ENCODE measurements at places on chromosomes 1 and 21.

GRCh38 chr1:204240233-204240632 is 26.4 kb upstream of the GOLT1A start:
- DNase-seq: no peak

DNA sequence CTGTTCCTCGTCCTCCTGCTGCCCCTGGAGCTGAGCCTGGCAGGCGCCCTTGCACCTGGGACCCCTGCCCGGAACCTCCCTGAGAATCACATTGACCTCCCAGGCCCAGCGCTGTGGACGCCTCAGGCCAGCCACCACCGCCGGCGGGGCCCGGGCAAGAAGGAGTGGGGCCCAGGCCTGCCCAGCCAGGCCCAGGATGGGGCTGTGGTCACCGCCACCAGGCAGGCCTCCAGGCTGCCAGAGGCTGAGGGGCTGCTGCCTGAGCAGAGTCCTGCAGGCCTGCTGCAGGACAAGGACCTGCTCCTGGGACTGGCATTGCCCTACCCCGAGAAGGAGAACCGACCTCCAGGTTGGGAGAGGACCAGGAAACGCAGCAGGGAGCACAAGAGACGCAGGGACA is 14.8 kb downstream of the DRAXIN start:
- DNase-seq: no peak

GRCh38 chr1:26287033-26287711 is 7.3 kb downstream of the SH3BGRL3 start:
- peak; percentile 53 for DNase-seq

- DNase-seq: peak; percentile 22
These were observed 217.3 kb downstream of the PTPRU start for GRCh38 chr1:29453502-29454240.

GRCh38 chr1:200143347-200143746 is 115.8 kb downstream of the NR5A2 start:
- no peak for DNase-seq

DNA sequence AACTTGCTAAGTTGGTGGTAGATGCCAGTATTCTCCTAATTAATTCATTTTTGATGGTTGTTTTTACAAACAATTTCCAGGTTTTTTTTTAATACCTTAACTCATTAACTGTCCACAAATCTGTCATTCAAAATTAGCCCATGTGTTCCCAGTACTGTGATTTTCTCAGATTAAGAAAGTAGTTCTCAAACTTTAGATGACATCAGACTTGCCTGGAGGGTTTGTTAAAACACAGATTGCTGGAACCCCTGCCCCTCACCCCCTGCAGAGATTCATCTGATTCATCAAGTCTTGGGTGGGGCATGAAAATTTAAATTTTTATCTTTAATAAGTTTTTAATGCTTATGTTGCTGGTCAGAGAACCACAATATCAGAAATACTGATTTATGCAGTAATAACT is 130.5 kb downstream of the BACH1 start:
- no peak for DNase-seq

- DNase-seq: no peak
These were observed 21.7 kb upstream of the SLC44A3 start for GRCh38 chr1:94798462-94798861.

- peak; percentile 80 for DNase-seq
These were observed 80.5 kb upstream of the BMP8A start for GRCh38 chr1:39410915-39411436.

DNA sequence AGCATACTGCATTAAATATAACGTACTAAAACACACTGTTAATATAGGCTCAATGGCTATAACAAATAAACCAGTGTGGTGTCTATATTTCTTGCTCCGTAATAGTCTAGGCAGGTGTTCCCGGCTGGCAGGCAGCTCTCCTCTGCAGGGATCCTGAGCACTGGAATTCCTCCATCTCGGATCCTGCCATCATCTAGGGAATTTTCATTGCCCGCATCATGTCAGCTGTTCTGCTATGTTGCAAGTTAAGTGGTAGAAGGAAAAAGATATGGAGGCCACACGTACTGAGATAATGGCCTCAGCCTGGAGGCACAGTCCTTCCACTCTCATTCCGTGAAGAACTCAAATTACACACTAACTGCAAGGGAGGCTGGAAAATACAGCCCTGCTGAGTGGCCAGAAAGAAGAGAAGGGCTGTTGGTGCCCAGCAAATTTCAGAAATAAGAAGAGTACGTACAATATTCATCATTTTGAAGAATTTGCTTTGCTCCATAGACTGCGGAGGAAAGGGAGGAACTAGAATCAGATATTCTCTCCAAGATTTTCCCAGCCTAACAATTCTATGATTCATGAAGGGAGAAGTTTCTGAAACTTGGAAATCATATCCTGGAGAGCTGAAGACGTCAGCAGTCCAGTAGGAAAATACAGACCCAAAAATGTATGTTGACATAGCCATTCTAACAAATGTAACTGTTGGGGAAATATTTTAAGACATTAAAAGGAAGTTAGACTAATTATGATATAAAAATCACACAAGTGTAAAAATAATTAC is 263.3 kb downstream of the MRPL39 start:
- DNase-seq: no peak

DNA sequence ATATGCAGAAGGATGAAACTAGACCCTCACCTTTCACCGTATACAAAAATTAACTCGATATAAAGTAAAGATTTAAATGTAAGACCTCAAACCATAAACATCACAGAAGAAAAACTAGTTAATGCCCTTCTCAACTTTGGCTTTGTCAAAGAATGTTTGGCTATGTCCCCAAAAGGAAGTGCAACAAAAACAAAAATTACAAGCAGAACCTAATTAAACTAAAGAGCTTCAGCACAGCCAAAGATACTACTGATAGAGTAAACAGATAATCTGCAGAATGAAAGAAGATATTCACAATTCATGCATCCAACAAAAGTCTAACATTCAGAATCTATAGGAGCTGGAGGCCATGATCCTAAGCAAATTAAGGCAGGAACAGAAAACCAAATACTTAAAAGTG is 824.6 kb upstream of the NEGR1 start:
- DNase-seq: no peak

DNA sequence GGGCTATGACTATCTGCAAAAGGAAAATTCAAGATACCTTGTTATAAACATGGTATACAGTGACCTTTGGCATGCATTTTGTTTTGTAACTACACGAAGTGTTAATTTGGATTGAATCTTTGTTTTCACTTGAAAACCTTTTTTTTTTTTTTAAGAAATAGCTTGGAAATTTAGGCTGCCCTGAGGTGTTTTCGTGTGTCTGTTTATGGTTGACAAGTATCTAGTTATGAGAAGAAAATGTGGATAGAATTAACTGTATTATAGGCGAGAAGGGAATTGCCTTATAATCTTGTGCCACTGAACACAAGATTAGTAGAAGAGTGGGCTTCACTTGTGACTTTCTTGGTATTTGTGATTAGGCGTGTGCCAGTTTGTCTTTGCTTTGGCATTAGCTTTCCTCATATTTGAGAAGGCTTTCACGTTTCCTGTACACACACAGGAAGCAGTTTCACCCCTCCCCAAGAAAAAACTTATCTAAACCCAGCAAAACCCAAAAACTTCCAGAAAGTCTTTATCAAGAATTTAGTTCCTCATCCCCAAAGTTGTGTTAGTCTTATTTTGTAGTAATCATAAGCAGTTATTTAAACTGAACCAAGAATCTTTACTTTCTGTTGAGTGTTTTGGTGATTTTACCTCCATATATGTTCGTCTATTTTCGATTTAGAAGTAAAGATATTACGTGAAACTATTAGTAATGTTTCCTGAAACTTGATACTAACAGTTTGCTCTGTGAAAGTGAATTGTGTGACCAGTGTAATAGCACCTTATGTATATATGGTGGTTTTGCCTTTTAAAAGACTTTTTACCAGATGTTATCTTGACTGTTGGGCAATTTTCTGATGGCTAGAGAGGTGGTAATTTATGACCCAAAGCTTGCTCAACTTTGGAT is 3.8 kb downstream of the DYRK1A start:
- DNase-seq: no peak

GRCh38 chr1:52917156-52917555 is 4.4 kb downstream of the ECHDC2 start:
- DNase-seq: peak; percentile 45

- DNase-seq: no peak
These were observed 13.3 kb downstream of the GPR157 start for GRCh38 chr1:9115351-9116205.

GRCh38 chr1:209601809-209602657 is 18.5 kb downstream of the CAMK1G start:
- DNase-seq: no peak

GRCh38 chr1:182046763-182047162 is 14.7 kb downstream of the ZNF648 start:
- no peak for DNase-seq

DNA sequence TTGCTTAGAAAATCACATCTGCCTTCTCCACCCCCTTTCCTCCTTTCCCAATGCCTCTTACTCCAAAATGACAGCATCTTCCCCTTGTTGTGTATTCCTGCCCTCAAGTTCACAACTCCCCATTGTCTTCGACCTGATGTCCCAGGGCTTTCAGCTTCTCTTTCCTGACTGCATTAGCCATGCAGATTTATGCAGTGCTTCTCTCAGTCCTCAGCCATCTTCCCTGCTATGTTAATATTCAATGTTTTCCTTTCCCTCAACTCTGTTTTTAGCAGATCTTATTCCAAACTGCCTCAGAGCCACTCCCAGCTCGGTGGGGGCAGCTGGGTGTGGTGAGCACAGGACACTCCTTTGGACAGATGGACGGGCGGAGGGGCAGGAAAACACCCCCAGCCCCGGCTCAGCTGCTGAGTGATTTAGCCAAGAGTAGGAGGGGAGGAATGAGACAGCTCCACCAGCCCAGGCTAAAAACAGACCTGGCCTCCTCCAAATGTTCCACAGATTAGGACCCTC is 71.0 kb downstream of the CD2 start:
- DNase-seq: peak; percentile 83

DNA sequence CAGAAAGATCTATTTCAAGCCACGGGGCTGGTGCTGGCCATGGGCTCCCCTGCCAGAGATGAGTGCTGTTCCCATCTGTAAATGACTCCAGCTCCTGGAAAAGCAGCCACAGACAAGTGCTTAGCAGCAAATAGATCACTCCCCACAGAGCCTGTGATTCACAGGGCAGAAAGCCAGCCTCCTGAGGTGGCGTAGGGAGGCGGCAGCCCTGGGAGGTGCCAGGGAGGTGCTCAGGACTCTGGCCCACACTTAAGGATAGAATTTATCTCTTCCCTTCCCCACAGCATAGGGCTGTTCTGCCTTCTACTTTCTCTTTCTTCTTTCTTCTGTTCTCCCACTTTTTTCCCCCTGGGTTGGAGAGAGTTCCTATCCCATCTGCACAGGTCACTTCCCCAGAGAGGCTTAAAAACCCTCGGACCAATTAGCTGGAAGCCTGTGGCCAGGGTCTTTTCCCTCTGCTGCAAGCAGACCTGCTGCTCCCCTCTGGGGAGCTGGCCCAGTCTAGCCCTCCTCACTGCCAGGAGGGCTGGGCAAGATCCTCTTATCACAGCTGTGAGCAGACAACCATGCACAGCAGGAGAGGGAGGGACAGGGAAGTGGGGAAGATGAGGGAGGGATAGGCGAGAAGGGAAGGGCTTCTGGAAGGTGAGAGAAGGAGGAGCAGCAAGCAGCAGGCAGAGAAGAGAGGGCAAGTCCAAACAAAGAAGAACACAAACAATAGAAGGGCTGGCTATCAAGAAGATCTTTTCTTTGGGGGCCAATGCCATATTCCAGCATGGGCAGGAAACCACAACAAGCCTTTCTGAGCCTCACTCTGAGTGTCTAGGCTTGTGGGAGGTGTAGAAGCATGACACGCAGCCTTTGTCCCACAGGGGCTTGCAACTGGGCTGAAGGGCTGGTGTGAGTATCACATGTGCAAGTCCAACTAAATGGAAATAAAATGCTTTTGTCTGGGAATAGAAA is 41.0 kb downstream of the KCND3 start:
- peak; percentile 20 for DNase-seq

GRCh38 chr1:177890479-177890878 is 79.4 kb downstream of the SEC16B start:
- DNase-seq: no peak

DNA sequence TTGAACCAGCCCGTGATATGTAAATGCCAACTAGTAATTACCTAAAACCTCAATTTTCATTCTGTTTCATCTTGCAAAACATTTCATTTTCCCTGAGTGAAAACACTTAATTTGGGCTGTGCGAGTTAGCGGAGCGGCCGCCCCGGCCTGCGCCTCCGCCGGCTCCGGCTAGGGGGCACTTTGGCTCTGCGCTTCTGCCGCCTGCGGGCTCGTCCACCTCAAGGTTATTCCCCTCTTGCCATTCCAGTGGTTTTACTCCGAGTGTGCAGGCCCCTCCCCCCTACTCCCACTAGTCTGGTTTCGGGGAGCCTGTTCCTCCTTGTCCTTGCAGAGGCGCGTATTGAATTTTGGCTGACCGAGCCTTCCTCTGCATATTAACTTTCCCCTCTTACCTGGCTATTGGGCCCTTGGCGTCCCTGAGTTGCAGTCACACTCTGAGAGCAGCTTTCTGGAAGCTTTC is 55.6 kb downstream of the PEX14 start:
- no peak for DNase-seq

- no peak for DNase-seq
These were observed 25.1 kb downstream of the ZBTB17 start for GRCh38 chr1:15950763-15951295.

DNA sequence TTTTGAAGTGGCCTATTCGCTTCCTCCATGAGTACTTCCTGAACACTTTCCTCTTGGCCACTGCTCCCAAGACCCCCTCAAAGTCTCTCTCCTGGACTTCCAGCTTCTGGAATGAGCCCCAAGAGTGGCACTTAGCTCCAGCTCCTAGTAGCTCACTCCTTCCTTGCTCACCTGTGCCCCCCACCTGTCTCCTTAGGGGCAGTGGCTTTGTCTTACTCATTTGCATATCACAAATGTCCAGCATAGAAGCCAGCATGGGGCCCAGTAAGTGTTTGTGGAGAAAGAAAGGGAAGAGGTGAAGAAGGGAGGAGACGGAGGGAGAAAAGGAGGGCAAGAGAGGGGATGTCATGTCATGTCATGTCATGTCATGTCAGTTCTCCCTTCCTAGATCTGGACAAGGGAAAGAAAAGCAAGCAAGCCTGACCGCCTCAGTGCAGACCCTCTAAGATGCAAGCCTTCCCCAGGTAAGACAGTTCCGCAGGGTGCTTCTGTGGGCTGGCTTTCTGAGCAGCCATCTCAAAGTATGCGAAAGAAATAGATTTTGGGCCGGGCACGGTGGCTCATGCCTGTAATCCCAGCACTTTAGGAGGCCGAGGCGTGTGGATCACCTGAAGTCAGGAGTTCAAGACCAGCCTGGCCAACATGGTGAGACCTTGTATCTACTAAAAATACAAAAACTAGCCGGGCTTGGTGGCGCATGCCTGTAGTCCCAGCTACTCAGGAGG is 6.9 kb upstream of the MX1 start:
- no peak for DNase-seq

GRCh38 chr1:28893403-28894102 is 20.8 kb upstream of the EPB41 start:
- DNase-seq: no peak

GRCh38 chr1:228010921-228011320 is 4.1 kb downstream of the WNT3A start:
- no peak for DNase-seq

GRCh38 chr21:43805275-43805800 is 16.0 kb downstream of the RRP1 start:
- DNase-seq: no peak

GRCh38 chr1:218692808-218693207 is 347.7 kb downstream of the TGFB2 start:
- DNase-seq: no peak

Measured in colonic mucosa (tissue), 4 donors.